ENCODE measurements at places on chromosomes 7 and 10.

GRCh38 chr10:61669849-61670248 lies 7.1 kb downstream of the CABCOCO1 start:
- DNase-seq, result no peak

GRCh38 chr10:114825513-114826253 lies 4.1 kb downstream of the FHIP2A start:
- DNase-seq, result no peak

DNA sequence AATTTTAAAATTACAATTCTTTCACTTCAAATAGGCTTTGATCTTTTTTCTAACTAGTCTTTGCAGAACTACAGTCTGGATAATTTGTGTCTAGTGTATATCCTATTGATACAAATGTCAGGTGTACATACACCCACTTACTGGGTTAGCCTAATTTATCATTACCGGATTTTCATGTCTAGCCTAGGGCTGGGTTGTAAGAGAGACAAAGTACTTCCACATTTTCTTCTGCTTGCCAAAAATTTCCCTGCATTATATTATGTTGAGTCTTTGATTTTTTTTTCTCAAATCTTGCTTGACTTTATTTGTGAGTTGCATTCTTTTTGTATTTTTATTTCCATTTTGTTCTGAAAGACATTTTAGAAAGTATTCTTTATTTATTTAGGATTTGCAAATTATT lies 284.8 kb upstream of the FZD8 start:
- no peak for DNase-seq

DNA sequence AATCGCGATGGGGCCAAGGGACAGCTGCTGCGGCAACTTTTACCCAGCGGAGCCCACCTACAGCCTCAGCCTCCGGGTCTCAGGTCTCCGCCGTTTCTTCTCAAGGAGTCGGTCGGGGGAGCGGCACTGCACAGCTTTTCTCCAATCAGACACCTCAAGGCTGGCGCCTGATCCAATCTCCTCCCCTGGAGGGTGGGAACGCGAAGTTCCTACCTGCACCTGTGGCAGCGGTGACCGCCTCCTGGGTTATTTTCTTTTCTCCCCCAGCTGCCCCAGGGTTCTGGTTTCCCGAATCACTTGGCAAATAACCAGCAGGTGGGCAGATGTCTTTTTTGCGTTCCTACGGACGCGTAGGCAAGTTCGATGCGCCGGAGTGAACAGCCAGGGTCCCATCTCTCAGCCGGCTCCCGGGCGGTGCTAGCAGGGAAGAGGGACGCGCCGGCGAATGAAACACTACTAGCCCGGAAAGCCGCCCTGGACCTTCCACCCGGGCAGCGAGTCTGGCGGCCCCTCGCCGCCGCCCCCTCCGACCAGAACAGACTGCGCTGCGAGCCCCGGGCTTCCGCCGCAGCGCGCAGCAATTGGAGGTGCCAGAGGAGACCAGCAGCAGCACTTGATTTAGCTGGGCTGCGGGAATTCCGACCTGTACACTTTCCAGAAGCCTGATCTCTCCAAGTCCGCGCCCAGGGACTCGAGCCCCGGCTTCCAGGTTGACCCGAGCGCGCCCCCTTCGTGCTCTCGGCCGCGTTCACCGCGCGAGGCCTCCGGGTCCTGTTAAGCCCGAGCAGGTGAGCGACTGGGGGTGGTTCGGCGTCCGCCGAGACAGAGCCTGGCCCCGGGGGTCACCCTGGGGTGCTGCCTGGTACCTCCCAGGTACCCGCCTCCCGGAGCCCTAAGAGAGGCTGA lies at the start of gene PRR15:
TSS of gene PRR15 (plus strand) at position 246 of the 906 bp plus-strand sequence. CDS start 2,495 bp downstream, outside the sequence.
- no peak for DNase-seq

GRCh38 chr7:116674508-116675173 lies 2.6 kb downstream of the MET start:
- DNase-seq, result no peak

GRCh38 chr7:103573479-103574058 lies 127.6 kb upstream of the SLC26A5 start:
- no peak for DNase-seq

DNA sequence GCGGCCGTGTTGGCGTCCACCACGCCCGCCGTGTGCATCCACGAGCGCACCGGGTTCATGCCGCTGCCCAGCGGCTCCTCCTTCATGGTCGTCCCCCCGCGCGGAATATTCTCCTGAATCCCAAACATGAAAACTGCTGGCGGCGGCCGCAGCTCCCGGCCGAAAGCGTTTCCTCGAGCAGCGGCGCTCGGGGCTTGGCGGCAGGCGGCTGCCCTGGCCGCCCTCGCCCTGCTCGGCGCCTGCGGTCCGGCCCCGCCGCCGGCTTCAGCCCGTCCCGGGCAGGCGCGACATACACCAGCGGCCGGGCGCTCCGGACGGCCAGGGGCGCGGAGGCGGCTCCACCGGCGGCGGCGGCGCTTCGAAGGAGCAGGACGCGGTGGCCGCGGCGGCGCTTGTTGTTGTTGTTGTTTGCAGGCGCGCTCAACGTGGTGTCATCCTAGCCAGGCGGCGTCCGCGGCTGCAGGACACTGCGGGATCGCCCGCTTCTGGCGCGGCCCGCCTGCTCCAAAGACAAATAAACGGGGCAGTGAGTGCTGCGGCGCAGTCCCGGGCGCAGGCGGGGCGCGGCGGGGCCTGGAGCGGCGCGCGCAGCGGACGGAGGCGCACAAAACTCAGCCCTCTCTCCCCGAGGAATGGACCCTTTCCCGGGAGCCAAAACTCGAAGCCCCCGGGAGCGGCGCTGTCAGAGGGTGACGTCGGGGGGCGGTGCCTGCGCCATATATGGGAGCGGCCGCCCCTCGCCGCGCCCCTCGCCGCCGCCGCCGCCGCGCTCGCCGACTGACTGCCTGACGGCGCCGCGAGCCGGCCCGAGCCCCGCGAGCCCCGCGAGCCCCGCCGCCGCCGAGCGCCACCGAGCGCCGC lies at the start of gene EBF3:
TSS of gene EBF3 (minus strand) at position 634 of the 861 bp plus-strand sequence. CDS start at position 128, 506 bp downstream.
- DNase-seq, result peak; percentile 15

GRCh38 chr10:101726115-101726387 lies 31.1 kb upstream of the FBXW4 start:
- DNase-seq, result no peak

GRCh38 chr10:49161411-49161997 lies 26.7 kb downstream of the TMEM273 start:
- no peak for DNase-seq

GRCh38 chr7:152886579-152887117 lies 127.1 kb downstream of the ACTR3B start:
- DNase-seq, result no peak

GRCh38 chr10:69337296-69338132 lies 59.2 kb downstream of the HK1 start:
- no peak for DNase-seq

GRCh38 chr10:130766071-130766470 lies 545.5 kb downstream of the TCERG1L start:
- DNase-seq, result no peak
